ENCODE measurements at places on chromosomes 6 and 20.

GRCh38 chr6:89782222-89782621, 37.4 kb downstream of the MDN1 start:
- DNase-seq = no peak

DNA sequence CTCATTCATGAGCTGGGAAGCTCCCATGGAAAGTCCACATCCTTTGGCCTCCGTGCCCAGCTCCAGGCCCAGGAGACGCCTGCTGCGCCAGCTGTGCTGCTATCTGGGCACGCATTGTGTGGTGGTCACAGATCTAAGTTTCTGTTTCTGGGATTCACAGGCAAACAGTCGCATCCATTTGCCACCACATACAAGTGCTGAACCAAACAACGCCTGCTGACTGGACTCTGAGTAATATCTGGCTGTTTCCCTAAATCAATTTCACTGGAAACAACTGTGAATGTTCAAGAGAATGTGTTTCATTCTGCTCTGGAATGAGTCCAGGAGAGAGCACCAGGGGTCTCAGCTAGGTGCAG, 45.5 kb downstream of the IRF4 start:
- DNase-seq = no peak

DNA sequence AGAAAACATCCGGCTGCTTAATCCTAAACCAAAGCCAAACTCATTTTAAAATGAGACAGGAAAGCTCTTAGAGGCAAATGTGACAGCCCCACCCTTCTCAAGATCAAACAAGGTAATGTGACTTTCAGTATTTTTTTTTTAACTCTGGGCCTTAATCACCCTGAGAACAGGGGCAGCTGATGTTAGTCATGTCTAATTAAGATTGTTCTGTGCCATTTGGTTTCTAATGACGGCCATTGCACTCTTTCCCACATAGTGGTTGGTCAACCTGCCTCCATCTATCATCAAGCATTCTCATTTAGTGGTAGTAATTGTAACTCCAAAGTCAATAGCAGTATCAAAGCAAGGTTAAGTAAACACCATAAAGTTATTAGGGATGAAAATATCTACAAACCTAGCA, 191.6 kb upstream of the EXOC2 start:
- no peak for DNase-seq

DNA sequence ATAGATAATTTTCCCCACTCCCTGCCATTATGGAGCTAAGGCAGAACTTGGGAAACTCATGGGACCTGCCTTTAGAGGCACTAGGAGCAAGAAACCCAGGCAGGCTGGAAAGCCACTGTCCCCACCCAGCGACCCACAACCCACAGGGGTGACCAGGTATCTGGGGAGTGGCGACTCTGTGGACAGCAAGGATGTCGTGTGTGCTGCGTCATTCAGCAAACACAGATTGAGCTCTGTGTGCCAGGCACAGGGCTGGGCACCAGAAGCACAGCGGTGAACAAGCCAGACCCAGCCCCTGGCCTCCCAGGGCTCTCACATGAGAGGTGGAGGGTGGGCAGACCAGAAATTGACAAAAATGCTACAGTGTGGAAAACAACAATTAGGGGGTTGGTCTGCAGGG, 27.7 kb downstream of the DLGAP4 start:
- no peak for DNase-seq

GRCh38 chr6:107218142-107218541, 102.8 kb upstream of the BEND3 start:
- no peak for DNase-seq

DNA sequence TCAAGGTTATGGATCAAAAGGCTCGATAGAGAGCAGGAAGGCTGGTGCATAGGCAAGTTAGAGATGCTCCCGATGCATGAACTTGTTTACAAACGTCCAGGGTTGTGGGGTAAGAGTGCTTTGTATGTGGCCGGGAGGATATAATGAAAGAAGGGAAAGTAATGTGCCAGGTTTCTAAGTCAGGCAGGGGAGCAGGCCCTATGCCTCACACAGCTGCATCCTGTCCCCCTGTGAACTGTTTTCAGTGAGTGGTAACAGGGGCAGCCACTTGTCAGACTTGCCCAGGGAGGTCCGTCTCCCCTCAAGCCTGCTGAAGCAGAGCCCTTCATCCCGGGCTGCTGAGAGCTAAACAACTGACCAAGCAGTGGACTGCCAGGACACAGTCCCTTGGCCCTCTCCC, 19.4 kb downstream of the KCNK5 start:
- DNase-seq = no peak

DNA sequence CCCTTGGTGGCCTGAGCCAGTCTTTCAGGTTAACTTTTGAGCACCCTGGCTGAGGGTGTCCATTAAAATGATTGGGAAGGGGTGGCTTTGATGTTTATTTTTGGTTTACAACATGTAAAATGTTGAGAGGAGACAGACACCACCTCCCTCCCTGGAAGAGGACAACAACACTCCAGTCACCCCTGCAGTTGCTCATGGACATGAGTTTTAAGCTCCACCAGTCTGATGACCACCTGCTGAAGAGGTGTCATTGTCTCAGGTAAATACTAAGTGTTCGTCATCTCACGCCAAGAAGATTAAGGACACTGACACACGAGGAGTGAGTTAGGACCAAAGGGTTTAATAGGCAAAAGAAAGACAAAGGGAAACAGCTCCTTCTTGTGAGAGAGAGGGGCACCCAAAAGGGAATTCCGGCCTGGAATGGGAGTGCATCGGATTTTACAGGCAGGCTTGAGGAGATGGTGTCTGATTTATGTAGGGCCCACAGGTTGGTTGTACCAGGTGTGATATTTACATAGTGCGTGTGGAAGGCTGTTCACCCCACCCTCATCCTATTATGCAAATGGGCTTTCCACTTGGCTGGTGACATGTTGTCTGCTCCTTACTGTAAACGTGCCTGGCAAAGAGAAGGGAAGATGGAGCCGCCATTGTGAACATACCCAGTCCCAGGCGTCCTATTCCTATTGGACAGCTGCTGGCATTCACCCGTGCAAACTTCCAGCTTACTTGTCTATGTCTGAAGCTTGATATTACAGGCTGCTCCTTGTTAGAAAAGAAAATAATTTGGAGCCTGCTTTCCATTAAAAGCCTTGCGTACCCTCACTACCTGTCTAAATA, 6.6 kb downstream of the HLA-B start:
- no peak for DNase-seq

DNA sequence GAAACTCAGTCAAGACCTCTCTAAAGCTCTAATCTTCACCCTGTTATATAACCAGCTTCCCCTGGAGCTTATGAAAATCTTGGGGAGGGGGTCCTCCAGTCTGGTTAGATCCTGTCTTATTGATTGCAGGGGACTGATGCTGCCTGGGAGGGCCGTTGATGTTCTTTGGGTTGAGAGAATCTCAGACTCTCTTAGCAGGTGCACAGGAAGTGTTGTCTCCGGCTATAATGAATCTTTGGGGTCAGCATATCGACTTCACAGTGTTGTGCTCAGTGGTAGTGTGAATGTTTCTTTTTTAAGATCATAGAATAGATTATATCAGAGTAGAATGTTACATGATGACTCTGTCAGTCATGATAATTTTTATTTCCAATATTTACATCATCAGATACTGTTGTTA, 2.8 kb upstream of the ECI2 start:
- no peak for DNase-seq

DNA sequence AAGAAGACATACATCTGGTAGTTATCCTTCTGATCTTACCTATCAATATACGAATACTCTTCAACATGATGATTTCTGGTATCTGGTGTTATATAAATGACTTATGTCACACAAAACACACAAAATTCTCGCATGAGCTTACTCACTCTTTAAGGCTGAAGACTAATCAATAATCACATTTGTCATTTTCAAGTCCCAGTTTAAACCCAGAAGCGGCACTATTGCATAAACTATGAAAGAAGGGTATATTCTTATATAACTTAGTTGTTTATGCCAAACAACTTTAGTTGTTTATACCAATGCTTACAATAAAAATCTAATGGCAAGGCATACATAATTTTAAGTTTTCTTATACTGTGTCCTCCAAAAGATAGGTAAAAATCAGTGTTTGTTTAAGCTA, 293.1 kb downstream of the GRIK2 start:
- no peak for DNase-seq

DNA sequence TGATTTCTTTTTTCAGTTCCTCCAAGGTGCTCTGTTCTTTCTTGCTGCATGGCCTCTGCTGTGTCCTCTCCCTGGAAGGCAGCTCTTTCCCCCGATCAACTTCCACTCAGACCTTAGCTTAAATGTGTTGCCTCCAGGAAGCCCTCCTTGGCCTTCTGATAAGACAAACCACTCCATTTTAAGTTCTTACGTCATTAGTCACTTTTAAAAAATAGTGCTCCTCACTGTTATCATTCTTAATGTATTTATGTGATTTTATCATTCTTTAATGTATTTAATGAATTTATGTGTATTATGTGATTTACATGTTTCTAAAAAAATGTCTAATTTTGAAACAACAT, 12.2 kb upstream of the MANBAL start:
- DNase-seq = no peak

- no peak for DNase-seq
These were observed 42.0 kb upstream of the MAP3K4 start for GRCh38 chr6:160949531-160949930.

DNA sequence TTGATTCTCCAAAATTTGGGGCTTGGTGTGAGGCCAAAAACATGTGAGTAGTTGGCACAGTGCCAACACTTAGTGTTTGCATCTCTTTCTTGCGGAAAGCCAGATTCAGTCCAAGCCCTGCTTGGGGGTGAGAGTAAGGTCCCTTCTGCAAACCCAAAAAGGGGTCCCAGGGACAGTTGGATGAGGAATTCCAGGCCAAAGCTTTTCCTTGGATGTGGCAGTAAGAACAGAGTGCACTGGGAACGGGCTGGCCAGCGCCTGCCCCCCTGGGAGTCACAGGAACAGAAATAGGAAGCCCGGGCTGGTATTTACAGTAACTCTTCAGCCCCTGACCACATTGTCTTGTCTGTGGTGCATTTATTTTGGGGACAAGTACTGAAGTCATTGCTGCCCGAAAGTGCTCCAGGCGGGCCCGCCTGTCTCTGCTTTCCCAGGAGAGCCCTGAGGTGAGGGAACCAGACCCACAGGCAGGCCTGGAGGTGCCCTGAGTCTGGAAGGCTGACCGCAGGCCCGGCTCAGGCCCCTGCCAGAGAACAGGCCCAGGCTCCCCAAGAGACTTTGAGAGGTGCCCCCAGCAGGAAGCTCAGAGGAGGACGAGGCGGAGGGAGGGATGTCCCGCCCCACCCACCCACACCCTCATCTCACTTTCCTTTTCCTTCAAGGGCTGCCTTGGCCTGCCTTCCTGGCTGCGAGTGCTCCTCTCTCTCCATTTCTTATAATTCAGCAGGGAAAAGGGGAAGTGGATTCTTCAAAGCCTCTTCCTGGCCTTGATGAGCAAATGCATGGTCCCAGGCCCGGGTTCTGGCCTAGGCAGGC, 218.4 kb downstream of the MAFB start:
- no peak for DNase-seq

DNA sequence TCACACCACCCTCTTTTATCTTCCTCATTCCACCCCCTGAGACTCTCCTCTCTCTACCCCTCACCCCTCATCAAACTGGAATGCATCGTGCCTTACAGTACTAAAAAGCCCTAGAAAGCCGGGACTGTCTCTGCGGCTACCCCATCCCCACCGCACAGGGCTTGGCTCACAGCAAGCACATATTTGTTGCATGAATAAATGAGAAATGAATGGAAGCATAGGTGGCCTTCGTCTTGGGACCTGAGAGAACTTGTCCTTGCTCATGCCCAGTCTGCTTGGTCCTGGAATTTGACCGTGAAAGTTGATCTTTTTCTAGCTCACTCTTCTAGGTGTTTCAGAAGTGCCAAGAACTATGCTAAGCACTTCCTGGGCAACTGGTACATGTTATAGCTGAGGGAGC, 53.3 kb downstream of the APCDD1L start:
- no peak for DNase-seq

- DNase-seq = no peak
These were observed 41.2 kb upstream of the KCNG1 start for GRCh38 chr20:51064137-51064536.

DNA sequence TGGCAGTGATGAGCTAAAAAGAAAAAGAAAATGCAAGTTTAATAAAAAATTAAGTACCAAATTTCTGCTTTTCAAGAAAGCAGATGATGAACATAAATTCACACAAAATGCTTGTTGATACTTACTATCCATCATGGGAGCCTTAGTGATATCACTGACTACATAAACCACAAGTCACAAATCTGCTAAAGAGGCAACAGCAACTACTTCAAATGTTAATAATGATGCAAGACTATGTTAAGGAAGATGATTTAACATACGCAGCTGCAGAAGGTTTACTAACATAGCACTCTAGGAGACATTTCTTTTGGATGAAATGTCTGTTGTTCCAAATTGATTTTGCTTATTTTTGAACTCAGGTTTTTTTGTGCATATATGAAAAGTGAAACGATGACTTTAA, 18.6 kb downstream of the FYN start:
- no peak for DNase-seq

DNA sequence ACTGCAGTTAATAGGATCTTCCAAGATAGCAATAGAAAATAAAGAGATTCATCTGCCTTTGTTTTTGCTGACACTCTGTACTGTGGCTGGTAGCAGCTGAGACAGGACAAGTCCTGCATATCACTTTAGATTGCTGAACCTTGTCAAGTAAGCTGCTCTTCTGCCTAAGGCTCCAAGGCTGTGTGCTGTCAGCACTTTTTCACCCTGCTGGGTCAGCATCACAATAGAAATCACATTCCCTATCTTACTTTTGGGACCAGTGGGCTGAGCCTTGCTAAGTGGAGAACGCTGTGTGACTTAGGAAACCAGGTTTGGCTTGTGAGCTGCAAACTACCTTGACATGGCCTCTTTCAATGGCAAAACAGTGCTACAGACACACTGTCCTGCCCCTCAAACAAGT, 263.9 kb downstream of the FRK start:
- DNase-seq = no peak

DNA sequence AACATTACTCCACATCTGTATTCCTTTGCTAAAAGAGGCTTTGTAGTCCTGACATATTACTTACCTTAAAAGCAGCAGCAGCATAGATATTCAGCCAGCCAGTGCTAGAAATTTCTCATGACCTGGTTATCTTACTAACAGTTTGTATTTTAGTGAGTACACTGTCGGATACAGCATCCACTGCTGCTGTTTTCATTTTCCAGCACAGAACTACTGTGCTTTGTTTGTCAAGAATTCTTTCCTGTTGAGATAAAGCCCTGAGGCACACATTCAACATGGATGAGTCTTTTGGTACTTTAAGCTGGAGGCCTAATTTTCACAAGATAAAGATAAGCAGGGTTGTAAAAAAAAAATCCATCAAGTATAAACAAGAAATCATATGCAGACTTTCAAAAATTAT, 311.2 kb upstream of the OPRM1 start:
- DNase-seq = no peak

GRCh38 chr6:46044881-46045617, 29.4 kb upstream of the CLIC5 start:
- no peak for DNase-seq
